ENCODE measurements at places on chromosomes 2 and 18. TPM values are rescaled to one million over a fixed set of nuclear protein-coding genes. Genes with fewer than 3 reads are reported as not detected.
A peak's percentile ranks its signal among the peaks of the same experiment; 100 is the strongest.

DNA sequence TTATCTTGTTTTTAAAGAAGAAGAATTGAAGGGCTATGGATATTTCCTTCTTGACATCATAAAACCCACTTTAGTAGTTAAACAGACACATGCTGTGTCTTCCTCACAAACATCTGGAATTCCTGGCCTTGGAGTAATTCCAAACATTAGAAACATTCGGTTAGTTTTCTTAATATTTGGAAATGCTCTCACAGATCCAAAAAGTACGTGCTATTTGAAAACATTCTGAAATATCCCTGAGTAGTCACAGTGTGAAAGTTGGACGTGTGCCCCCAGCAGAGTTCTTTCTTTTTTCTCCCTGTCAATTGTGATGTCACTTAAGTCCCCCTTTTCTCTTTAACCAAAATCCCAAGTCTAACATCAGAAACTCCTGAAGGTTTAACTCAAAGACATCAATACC is 91.3 kb downstream of the ANTXR1 start:
- no peak for DNase-seq

- DNase-seq: no peak
Observed at GRCh38 chr2:152611458-152612231, 105.6 kb downstream of the PRPF40A start.

DNA sequence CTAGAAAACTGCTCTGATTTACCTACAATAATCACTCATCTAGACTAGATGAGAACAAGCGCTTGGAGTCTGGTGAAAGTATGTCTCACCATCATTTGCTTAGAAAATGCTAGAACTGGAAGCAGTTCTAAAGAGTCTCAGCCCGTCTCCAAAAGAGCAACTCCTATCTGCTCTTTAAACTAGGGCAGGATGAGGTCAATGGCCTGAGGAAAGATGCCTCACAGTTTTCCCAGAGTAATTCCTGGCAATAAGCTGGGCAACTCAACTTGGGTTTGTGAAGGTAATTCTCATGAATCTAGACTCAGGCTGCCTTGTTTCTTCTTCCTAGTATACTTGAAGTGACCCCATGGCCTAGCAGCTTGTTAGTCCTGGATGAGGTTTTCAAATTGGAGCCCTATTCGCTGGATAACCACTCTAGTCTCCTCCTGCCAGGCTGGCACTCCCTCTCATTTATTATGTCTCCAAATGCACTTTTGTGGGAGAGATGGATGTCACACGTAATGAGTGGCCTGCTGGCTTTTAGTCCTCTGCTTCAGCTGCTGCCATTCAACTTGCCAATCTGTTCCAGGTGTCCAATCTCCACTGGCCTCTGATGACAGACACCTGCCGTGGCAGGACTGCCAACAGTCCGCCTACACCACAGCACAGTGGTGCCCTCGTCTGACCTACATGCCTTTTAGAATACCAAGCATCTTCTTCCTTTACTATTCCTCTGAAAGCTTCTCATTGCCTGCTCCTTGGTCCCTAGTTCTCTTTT is 80.9 kb downstream of the CABYR start:
- no peak for DNase-seq

DNA sequence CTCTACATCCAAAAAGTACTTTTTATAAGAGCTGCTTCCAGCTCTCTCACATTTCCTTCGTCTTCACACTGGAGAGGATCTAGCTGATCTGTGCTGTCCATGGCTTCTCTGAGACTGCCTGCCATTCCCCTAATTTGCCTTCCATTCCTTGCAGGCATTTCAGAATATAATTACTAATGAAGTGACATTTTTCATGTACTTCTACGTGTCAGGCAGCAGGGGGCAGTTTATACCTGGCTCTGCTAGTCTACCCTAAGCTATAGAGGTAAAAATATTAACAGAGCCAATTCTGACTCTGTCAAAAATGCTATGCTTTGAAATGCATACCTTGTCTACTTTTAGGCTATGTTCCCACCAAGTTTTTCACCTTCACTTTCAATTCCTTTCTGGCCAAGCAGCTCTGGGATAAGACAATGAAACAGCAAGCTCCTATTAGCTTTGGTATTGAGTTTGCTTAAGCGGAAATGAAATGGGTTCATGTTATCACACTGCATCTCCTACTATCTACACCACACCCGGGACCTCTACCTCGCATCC is 81.9 kb downstream of the MEP1B start:
- DNase-seq: no peak

- DNase-seq: no peak
Observed at GRCh38 chr2:100000915-100001707, 141.3 kb downstream of the AFF3 start.

DNA sequence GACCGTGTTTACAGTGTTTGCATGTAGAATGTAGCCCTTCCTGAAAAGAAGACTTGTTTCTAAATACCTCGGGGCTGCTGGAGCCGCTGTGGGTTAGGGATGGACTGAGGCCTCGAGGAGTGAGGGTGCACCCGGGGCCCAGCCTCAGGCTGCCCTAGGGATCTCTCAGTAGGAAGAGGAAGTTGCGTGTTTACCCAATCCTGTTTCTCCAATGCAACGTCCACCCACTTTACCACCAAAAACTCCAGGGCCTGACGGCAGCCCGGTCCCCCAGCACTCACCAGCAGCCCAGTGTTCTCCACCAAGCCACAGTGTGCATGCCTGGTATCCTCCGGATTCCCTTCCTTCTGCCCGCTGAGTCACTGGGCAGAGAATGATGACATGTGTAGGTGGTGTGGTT is 255.8 kb downstream of the GLI2 start:
- no peak for DNase-seq

DNA sequence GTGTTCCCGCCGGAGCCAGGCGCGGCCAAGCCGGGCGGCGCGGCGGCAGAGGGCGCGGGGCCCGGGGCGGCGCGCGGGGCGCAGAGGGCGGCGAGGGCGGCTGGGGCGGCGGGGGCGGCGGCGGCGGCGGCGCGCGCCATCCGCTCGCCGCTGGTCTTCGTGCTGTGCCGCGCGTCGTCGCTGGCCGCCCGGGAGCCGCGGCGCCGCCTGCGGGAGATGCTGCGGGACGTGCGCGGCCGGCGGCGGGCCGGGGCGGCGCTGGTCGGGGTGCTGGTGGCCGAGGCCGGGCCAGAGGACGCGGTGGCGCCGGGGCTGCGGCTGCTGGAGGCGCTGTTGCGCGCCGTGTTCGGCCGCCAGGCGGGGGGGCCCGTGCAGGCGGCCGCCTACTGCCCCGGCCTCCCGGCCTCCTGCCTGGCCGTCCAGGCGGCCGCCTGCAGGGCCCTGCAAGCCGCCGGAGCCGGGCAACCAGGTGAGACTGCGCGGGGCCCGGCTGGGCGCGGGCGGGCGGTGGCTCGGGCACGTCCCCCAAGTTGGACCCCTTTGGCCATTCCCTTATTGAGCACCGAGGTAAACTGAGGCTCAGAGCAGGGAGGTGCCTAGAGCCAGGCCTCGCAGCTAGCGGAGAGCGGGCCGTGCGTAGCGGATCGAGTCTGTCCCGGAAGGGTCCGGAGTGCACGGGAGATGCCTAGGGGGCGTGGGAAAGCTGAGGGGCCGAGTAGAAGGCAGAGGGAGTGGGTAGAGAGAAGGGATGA is 584 bp downstream of the C2orf72 start:
- peak; percentile 85 for DNase-seq

DNA sequence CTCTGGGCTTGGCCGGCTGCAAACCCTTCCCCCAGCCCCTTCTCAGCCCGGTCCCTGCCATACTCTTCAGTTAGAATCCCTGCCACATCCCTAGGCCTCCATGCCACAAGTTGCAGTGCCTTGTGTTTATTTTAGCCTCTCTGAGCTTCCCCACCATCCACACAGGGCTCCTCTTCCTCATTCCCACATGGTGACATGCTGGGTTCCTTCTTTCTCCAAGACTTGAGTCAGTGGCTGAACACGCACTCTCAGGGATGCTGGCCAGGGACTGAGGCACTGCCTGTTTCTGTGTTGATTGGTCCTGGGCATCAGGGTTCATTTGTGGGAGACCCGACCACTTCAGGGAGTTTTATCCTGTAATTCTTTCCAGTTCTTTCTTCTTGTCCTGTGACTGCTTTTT is 56.3 kb downstream of the KCNS3 start:
- no peak for DNase-seq

The ILKAP gene
- 67.1 TPM for total RNA-seq

The IL1R1 gene
- 99.7 TPM for total RNA-seq

The SPOPL gene
- 32.8 TPM for total RNA-seq

The INPP5D gene
- total RNA-seq: 17.6 TPM

All from upper lobe of left lung (tissue), 6 donors.